ENCODE measurements at places on chromosomes 6 and 20. TPM values are rescaled to one million over a fixed set of nuclear protein-coding genes. Genes with fewer than 3 reads are reported as not detected.

ENPP5 gene
- total RNA-seq, result 0.49 TPM

CARMIL1 gene
- total RNA-seq, result 7.9 TPM

TPBG gene
- total RNA-seq, result 6.1 TPM

SPATS1 gene
- total RNA-seq, result not detected

RAMACL gene
- total RNA-seq, result 3.0 TPM

ZNF334 gene
- 2.6 TPM for total RNA-seq

KCNK15 gene
- 0.55 TPM for total RNA-seq

DNA sequence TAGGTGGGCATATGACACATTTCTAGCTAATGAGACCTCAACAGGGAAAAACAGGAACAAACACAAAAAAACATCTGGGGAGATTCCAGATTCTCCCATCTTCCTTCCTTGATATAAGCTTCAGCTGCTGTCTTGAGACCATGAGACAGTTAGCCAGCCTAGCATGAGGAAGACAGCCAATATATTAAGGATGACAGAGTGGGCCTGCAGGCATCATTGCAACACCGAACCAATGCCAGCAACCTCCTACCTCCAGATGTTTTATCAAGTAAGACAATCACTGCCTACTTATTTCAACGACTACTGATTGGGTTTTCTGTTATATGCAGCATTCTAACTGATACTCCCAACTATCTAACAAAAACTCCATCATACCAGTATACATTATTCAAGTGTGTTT is 119.0 kb downstream of the ISM1 start:
- no peak for DNase-seq
- H3K4me1 ChIP-seq, result peaks cover 31% of the 10 kb centered on the region
- no peak overlapping the region for H3K4me3 ChIP-seq

- H3K4me1 ChIP-seq, result peaks cover 19% of the 10 kb centered on the region
- H3K27ac ChIP-seq, result no peak overlapping the region
- H3K4me3 ChIP-seq, result no peak overlapping the region
- no peak for DNase-seq
These were observed 45.8 kb downstream of the SNX9 start for GRCh38 chr6:157868835-157869234.
